Effector CD8-positive, alpha-beta T cell (primary cell): ENCODE measurements at places on chromosomes 2 and 18.
A peak's percentile ranks its signal among the peaks of the same experiment; 100 is the strongest.

DNA sequence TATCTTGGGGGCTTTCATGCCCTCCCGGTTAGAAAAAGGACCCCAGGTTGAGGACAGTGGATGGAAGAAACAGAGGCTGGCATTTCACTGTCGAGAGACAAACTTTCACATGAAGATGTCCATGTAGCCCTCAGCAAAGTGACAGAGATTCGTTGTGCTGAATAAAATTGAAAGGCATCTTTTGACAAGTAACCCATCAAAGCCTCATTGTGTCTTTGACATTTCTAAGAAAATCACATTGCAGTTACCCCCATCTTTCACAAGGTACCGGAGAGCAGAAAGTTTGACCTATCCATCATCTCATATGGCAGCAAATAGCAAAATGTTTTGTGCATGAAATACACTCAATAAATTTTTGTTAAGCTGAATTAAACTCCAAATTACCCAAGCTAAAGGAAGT, 2.0 kb upstream of the MBP start:
- no peak for DNase-seq

DNA sequence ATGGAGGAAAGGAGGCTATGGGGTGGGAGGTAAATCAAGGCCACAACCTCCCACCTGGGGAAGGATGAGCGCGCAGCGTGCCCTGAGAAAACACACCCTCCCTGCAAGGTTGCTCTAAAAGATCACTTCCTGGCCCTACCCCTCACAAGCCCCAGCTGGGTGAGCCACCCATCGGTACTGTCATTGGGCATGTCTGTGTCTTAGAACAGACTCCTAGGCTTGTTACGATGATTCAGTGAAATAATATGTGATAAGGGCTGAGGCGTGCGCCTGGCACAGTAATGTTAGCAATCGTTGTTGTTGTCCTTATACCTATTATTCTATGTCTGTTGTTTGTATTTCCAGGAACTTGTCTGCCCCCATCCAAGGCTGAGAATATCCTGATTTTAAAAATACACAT, 175.1 kb downstream of the ZFP36L2 start:
- no peak for DNase-seq

- no peak for DNase-seq
Observed at GRCh38 chr2:218642121-218642656, 17.2 kb downstream of the ZNF142 start.

DNA sequence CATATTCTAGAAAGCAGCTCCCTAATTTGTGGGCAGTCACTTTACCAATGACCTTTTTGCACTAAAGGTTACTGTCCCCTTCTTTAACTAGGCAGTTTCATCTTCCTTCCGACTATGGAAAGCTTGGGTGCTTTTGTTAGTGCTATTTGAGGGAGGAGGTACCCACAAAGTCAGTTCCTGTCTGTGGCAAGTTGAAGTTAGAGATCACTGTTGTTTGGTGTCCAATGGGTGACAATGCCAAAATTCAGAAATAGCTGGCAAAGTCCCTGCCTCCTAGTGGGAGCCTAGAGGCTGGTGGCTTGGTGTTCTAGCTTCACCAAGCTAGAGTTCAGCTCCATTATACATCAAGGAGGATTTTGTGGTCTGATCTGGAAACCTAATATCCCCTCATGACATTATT, 87.1 kb upstream of the PNPT1 start:
- no peak for DNase-seq

DNA sequence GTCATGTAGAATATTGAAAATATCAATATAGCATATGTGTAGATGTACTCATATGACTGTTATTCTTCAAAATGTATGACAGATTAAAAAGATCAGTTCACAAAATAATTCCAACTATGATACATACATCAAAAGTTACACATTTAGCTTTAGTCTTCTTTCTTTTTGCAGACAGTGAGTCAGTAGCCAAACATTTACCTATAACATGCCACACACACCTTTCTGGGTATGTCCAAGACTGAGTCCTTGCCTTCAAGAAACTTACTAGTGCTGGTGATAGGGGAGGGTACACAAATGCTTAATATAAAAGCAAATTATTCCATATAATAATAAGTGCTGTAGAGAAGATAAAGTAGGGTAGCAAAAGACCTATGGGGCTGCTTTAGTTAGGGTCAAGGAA, 152.9 kb upstream of the WDSUB1 start:
- DNase-seq = no peak

- no peak for DNase-seq
Observed at GRCh38 chr18:2466978-2467377, 104.3 kb downstream of the METTL4 start.

- DNase-seq = no peak
Observed at GRCh38 chr2:226121046-226121738, 678.4 kb downstream of the IRS1 start.

DNA sequence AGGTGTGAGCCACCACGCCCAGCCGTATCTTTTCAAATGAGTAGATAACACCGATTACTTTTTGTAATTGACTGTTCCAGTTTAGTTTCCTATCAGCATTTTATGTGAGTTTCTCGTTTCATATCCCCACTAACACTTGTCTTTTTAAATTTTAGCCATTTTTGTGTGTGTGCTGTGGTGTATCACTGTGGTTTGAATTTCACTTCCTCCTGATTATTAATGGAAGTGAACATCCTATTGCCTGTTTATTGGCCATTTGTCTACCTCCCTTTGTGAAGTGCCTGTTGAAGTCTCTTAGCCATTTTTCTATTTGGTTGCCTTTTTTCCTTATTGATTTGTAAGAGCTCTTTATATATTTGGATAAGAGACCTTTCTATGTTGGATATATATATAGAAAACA, 91.7 kb upstream of the STON1 start:
- no peak for DNase-seq

DNA sequence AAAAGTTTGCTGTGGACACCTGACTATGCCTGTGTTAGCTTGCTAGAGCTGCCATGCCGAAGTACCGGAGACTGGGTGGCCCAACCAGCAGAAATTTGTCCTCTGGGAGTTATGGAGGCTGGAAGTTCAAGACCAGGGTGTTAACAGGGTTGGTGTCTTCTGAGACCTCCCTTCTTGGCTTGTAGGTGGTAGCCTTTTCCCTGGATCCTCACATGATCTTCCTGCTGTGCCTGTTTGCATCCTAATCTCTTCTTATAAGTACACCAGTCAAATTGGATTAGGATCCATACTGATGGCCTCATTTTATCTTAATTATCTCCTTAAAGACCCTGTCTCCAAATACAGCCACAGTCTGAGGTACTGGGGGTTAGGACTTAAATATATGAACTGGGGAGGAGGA, 845 bp downstream of the TMEM177 start:
- no peak for DNase-seq

DNA sequence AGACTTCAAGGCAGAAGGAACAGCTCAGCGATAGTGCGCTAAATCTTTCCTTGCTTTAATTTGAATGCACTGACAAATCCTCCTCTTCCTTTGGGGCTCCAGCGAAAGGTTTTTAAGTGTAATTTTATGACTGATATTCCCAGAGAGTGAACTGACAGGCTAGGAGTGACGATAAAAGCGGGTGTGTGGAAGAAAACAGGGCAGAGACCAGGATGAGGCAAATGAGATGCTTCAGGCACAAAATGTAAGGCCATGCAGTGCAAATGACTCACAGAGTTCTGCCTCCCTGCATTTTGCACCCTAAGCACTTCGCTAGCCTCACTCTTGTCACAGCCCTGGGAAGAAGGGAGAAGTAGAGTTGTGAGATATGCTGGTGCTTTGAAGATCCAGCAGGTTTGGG, 14.7 kb downstream of the KLHL23 start:
- DNase-seq = no peak

- no peak for DNase-seq
Observed at GRCh38 chr2:232343821-232344220, 34.7 kb upstream of the ALPP start.

DNA sequence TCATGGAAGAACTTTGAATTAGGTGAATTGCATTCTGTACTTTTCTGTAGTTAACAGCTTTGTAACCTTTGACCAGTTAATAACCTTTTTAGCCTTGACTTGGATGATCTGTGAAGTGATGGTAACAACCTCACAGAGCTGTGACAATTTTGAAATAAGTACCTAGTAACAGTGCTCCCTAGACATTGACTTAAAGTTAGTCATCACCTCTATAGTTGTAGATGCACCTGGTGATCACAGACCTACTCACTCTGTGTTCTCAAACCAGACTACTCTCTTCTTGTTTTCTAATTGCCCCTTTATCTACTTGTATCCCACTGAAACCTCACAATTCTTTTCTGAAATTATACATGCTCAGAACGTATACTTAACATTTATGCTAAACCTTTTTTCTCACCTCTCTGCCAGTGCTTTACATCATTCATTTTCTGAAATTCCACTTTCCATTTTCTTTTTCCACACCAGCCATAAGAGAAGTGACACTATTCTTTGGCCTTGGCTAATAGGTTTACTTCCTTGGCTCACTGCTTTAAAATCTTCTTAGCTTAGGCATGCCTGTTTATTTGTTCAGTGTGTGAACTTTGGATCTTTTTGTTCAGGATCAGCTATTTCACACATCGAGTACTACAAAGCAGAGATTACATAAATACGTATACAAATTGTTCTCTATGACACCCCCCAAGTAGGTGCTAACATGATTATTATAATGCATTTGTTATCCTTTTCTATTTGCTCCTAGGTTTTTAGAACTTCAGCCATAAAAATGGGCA, 9.3 kb downstream of the YPEL5 start:
- DNase-seq = no peak

DNA sequence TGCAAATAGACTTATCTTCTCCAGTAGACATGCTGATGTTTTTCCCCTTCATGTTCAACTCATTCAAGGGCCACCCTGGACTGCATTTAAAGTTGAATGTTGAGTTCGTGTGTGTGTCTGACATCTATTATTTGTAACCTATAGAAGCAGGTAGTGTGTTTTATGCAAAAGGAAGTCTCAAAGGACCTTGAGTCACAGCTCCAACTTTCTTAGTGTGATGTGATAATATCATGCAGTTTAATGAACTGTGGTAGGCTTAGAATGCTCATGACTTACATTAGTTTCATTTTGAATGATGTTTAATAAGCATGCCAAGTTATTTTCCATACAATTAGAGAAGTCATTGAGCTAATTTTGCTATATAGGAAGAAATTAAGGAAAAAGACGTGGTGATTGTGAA, 67.9 kb downstream of the CERS6 start:
- DNase-seq = no peak

DNA sequence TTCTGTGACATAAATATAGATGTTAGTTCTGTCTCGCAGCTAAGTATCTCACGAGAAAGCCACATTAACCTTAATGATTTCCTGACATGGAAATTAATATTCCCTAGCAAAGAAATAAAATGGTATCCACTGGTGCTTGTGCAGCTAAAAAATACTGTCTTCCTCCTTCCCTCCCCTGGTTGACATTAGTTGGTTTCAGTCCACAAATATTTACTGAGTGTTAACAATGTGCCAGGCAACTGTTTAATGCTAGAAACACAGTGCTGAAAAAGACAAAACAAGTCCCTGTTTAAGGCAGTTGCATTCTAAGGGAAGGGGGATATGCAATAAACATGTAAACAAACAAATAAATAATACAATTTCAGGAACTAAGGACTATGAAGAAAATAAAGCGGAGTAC, 44.2 kb upstream of the VPS54 start:
- DNase-seq = no peak

GRCh38 chr2:74278176-74278575, 65.0 kb downstream of the SLC4A5 start:
- no peak for DNase-seq

- no peak for DNase-seq
Observed at GRCh38 chr2:113238871-113239839, 39.6 kb downstream of the PAX8 start.

DNA sequence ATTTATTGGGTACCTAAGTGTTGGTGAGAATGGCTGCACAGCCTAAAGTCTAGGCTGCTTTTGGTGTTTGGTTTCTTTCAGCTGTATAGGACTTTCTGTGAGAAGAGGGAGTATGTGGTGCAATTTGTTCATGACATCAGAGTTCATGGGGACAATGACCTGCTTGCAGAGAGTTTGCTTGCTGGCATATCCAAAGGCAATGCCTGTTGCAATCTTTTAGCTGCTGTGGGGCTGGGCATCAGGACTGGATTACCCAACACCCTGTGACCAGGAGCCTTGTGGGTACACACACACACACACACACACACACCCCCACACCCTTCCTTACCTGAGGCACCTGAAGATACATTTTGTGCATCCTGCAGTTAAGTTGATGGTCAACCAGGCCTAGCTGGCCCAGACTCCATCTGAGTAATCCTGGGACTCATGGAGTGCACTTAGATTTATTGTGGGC, 68.4 kb downstream of the LIPG start:
- no peak for DNase-seq

- DNase-seq = peak; percentile 14
Observed at GRCh38 chr2:118309946-118310680, 221.8 kb downstream of the INSIG2 start.
